NCI-H2081 treated with DMSO at 0.1 percent for 48 hours (cell line): ENCODE measurements at places on chromosomes 11 and 22.

GRCh38 chr11:60871378-60872061 lies 4.2 kb downstream of the ZP1 start:
- DNase-seq, result no peak

GRCh38 chr22:50595189-50595588 lies 5.4 kb upstream of the MAPK8IP2 start:
- no peak for DNase-seq

DNA sequence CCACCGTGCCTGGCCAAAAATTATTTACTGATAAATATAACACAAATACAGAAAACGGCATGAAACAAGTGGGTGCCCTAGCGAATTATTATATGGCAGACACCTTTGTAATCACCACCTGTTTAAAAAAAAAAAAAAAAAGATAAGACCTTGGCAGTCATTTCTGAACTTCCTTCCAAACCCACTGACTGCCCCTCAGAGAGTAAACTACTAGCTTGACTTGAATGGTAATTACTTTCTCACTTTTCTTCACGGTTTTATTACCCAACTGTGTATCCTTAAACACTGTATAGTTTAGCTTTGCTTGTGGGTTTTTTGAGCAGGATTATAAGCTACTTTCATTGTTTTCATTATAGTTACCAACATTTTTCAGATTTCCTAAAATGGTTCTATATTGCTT lies 23.7 kb downstream of the SFI1 start:
- DNase-seq, result no peak

- no peak for DNase-seq
Measured at GRCh38 chr11:110345743-110346142, 49.3 kb upstream of the RDX start.

DNA sequence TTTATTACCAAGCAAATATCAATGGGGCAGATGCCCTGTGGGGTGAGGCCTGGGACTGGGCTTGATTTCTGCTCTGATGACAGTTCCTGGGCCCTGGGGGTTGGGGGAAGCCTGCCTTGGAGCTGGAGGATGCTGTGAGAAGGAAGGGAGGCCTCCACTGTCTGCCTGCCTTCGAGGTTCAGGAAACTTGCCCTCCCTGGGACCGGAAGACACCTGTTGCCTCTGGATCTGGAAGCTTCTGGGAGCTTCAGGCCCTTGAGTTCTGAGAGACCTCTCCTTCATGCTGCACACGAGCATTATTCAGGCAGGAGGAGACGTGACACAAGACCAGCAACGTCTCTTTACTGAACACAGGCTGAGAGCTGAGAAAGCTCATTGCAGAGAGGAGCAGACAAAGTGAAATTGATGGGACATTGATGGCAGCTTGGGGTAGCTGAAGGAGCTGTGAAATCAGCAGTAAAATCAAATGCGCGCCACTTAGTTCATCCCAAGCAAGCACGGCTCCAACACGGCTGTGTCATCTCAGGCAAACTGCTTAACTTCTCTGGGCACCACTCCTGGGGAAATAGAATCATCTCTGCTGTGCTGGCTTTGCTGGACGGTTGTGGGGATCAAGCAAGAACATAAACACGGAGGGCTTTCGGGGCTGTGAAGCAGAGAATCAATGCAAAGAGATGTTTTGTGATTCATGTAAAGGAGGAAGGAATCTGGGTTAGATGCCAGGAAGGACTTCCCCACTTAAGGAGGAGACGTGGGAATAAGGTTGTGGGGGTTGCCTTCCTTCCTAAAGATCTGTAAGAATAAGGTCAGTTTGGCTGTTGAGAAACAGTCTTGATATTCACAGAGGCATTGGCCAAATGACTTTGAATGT lies 64.5 kb downstream of the TP53I11 start:
- DNase-seq, result no peak

DNA sequence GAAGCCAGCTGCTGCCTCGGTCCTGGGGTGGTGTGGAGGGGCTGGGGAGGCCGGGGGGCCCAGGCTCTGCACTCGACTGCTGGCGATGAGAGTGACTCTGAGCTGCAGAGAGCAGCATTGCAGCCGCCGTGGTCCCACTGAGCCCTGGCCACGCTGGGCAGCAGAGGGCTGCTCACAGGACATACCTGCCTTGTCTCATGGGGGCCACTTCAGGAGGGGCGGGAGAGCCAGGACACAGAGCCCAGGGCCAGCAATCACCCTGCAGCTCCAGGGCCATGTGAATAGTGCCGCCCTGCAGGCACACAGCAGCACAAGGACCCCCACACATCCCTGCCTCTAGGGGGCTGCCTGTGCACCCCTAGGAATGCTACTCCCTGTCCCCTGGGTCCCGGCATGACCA lies 147.0 kb downstream of the CRYBB2 start:
- DNase-seq, result no peak

- DNase-seq, result no peak
Measured at GRCh38 chr22:39558950-39559349, 11.6 kb upstream of the CACNA1I start.

GRCh38 chr11:123451183-123451781 lies 21.2 kb downstream of the GRAMD1B start:
- peak; percentile 98 for DNase-seq

GRCh38 chr11:55956521-55956920 lies 13.2 kb downstream of the OR10AG1 start:
- DNase-seq, result no peak

DNA sequence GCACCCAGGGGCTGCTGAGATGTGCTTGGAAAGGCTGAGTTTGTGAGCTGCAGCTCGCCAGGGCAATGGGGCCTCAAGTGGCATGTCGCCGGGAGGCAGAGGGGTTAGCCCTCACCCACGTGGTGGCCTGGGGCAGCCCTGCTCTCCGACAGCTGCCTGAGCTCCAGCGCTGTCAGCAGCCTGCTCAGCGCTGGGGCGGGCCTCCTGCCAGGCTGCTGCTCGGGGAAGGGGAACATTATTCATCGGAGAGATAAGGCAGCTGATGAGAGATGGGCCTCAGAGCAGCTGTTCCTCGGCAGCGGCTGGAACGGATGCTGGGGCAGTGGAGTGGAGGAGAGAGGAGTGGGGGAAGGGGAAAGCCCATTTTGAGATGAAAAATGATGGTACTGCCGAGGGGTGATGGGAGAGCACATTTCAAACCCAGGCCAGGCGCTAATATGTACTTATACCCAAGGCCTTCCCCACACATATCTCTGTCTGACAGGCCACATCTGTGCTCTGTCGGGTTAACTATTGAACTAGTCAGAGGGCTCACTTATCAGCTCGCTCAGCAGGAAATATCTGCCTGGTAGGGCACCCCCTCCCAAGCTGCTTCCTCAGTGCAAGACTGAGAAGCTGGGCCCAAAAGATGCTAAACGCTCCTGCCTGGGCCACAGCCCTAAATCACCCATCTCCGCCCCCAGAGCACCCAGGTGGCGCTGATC lies 79.5 kb downstream of the TIMP3 start:
- no peak for DNase-seq

GRCh38 chr11:44229624-44230023 lies 80.3 kb downstream of the ALX4 start:
- DNase-seq, result no peak

GRCh38 chr22:19637408-19638281 lies 76.7 kb upstream of the SEPTIN5 start:
- no peak for DNase-seq

- DNase-seq, result no peak
Measured at GRCh38 chr11:121870206-121871045, 245.6 kb downstream of the BLID start.

- no peak for DNase-seq
Measured at GRCh38 chr22:41968601-41969000, 642 bp upstream of the SEPTIN3 start.

GRCh38 chr22:38613588-38613987 lies 42.6 kb downstream of the FAM227A start:
- no peak for DNase-seq

DNA sequence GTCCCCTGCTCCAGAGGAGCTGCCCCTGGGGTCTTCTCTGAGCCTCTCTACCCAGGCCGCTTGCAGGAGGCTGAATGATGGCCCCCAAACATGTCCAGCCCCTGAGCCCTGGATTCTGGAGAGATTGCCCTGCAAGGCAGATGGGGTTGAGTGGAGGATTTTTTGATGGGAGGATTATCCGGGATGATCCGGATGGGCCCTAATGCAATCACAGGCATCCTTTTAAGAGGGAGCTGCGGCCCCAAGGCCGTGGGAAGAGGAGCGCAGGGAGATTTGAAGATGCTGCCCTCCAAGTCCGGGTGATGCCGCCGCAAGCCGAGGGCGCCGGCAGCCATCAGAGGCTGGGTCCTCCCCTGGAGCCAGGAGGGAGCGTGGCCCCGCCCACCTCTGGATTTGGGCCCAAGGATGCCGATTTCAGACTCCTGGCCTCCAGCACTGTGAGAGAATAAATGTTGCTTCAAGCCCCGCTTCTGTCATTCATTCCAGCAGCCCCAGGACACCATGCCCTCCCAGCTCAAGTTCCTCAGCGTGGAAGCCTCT lies 66.0 kb downstream of the WNT7B start:
- DNase-seq, result no peak

DNA sequence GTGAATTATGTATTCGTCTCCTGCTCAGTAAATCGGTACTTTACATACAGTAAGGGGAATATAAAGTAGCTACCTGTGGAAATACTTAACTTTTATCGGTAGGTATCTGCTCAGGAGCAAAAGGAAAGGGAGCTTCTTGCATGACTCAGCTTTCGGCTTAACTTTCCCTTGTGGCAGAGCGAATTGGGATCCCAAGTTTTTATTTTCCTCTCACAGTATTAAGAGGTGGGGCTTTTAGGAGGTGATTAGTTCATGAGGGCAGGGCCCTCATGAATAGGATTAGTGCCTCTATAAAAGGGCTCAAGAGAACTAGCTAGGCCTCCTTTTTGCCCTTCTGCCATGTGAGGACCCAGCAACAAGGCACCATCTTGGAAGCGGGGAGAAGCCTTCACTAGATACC lies 18.7 kb downstream of the RCN1 start:
- DNase-seq, result no peak

GRCh38 chr11:117668321-117668751 lies 128.7 kb downstream of the DSCAML1 start:
- peak; percentile 89 for DNase-seq

GRCh38 chr11:30186748-30187147 lies 44.1 kb upstream of the FSHB start:
- DNase-seq, result no peak

GRCh38 chr11:128689948-128690664 lies 3.8 kb upstream of the FLI1 start:
- DNase-seq, result no peak

DNA sequence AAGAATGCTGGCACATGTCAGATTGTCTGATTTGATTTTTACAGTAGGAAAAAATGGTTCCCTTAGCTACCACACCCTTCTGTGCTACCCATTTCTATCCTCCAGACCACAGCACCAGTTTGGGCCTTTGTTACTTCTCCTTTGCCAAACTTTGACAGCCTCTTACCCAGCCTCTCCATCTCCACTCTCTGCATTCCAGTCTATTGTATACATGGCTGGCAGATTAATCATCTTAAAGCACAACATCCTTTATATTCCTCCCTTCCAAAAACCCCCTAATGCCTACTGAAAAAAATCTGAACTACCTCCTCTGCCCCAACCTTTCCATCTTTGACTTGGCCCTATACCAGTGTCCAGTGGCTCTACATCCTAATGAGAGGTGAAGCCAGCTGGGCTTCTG lies 10.8 kb upstream of the PANX1 start:
- DNase-seq, result no peak

- no peak for DNase-seq
Measured at GRCh38 chr11:57387289-57388030, 3.0 kb downstream of the PRG2 start.

GRCh38 chr11:73233692-73234470 lies 15.8 kb downstream of the P2RY2 start:
- DNase-seq, result no peak

DNA sequence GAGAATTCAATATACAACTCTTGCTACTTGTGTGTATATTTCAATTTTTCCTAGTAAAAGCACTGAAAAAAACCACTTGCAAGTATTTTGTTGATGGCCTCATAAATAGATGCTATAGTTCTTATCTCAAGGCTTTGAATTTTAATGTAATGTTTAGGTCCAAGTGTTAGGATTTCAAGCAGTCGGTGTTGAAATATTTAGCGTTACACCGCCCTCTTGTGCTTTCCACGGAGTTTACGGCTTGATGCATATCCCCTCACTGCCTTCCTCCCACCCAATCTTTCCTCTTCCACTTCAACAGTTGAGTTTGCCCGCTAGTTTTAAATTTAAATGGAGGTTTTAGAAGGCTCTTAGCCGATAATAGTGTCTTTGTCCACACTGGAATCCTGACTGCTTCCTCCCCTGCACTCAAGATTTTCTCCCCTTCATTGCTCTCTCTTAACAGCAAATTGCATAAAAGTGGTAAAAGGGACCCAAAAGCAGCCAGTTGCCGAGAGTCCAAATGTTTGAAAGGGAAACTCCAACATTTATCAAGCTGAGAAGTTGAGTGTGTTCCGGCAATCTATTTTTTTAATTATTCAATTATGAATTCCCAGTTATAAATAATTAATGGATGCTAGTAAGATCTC lies 25.9 kb upstream of the HTATIP2 start:
- DNase-seq, result no peak

GRCh38 chr11:7592711-7593110 lies 78.9 kb downstream of the PPFIBP2 start:
- no peak for DNase-seq

DNA sequence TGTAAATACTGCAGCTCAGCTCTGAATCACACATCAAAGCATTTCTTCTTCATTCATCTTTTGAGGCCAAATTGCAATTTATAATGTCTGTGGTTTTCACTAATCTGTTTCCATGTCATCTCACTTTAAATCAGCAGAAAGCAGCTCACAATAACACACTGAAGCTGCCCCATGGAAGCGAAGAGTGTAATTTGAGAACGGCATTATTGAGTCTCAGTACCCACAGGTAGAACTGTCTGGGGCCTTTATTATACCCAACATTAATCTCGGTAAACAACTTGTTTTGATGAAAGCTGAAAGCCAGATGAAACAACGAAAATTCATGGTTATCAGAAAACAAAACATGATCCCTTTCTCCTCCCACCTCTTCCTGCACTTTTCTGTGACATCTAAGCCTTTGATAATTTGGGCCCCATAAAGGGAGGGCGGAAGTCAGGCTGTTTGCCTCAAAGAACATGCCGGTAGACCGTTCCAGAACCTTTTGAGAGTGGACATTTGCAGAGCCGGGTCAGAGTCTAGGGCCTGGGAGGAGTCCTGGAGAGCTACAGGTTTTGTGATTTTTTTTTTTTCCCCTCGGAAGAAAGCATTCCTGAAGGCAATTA lies 68.2 kb upstream of the SESN3 start:
- no peak for DNase-seq

DNA sequence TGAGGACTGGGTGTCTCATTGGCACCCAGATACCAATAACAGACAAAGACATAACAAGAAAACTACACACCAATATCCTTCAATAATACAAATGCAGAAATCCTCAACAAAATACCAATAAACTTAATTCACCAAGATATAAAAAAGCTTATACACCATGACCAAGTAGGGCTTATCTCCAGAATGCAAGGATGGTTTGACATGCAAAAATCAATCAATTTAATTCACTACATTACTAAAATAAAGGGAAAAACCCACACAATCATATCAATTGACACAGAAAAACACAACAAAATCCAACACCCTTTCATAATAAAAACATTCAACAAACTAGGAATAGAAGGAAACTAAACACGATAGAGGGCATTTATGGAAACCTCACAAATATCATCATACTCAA lies 40.6 kb downstream of the LHFPL7 start:
- DNase-seq, result no peak
